Stimulated activated CD4-positive, alpha-beta T cell treated with anti-CD3 and anti-CD28 coated beads, Interleukin-12 subunit alpha, Interleukin-12 subunit beta, amount 100 ng/mL, for 24 hours (primary cell): ENCODE measurements at places on chromosomes 13 and 19.

DNA sequence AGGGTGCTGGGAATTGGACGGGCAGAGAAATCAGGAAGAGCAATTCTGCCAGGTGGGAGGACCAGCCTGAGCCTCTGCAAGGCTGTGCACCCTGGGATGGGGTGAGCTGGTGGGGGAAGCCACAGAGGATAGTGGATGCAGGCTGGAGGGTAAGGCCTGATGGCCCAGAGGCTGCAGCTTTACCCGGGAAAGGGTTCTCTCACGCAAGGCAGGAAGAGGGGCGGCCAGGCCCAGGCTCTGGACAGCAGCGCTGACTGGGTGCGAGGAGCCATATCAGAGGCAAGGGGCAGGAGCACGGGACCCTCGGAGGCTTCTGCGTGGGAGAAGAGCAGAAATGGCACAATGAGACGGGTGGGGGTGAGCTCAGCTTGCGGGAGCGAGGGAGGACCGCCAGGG is 104.6 kb downstream of the SOX1 start:
- DNase-seq = no peak

DNA sequence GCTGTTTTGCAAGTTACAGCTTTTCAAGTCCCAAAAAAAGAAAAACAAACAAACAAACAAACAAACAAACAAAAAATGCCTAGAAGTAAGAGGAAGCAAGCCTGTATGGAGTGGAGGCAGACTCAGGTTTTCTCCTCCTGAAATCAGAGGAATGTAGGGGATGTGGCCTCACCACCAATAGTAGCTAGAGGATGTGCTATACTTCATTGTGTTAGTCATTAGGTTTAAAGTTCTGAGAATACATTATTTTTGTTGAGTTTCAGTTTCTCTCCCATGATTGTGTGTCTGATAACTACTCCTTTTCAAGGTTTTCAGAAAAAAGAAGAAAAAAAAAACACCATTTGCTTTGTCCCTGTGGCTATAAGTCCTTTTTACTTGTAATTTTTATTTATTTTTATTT is 524.5 kb downstream of the GPC6 start:
- no peak for DNase-seq

- no peak for DNase-seq
Measured at GRCh38 chr13:19587635-19588300, 26.4 kb upstream of the TPTE2 start.

- DNase-seq = no peak
Measured at GRCh38 chr13:109651311-109651710, 135.1 kb downstream of the IRS2 start.

- DNase-seq = no peak
Measured at GRCh38 chr19:39014037-39014436, 18.3 kb downstream of the FBXO27 start.

GRCh38 chr13:41039746-41040145 is 20.6 kb upstream of the ELF1 start:
- DNase-seq = no peak

GRCh38 chr13:111940892-111941291 is 126.1 kb upstream of the SOX1 start:
- DNase-seq = no peak

GRCh38 chr13:100154842-100155416 is 66.0 kb downstream of the PCCA start:
- DNase-seq = no peak

- no peak for DNase-seq
Measured at GRCh38 chr19:43715776-43716175, at the start of gene IRGC. IRGC (plus strand) TSS chr19:43716076; CDS start chr19:43718559, 2,483 bp downstream.

DNA sequence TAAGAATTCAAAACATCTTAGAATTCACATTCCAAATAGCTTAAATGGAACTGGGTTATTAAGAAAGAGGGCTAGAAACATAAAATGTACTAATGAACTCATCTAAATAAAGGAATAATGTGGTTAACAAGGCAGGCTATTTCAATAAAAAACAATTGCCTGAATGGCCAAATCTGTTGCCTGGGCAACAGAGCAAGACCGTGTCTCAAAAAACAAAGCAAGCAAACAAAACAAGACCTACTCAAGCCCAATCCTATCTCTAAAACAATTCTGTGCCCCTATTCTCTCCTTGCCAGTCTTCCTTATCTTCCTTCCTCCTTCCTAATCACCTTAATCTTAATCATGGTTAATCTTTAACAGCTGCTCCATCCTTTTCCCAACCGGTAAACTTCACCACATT is 12.1 kb downstream of the IGFL1 start:
- no peak for DNase-seq

- DNase-seq = no peak
Measured at GRCh38 chr13:38900188-38900587, 90.4 kb downstream of the STOML3 start.

DNA sequence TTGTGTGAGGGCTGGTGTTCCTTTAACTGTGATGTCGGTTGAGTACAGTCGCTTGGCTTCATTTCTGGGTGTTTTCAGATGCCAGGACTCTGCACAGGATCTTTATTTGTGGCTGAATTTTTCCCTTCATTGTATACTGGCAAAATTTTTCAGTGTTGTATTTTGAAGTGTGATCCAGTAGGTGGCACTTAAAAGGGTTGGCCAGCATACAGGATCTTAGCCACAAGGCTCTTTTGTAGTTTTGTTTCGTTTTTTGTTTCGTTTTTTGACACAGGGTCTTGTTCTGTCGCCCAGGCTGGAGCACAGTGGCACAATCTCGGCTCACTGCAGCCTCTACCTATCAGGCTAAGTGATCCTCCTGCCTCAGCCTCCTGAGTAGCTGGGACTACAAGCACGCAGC is 8.7 kb downstream of the FCAR start:
- no peak for DNase-seq

DNA sequence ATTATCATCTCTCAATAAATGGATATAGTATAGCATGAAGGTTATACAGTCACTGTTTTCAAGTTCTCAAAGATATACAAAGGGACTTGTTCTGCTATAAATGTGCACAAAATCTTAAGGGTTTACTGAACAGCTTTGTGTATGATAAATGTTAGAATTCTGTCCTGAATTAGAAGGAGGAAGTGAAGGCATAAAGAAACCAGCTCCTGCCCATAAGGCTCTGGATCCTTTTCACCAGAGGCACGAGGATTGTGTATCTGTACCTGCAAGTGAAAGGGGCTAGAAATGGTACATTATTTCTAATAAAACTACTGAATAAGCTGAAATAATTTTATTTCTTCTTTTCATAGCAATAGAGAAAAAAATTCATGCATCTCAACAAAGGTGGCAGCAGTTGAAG is 32.4 kb downstream of the PHF11 start:
- DNase-seq = no peak

DNA sequence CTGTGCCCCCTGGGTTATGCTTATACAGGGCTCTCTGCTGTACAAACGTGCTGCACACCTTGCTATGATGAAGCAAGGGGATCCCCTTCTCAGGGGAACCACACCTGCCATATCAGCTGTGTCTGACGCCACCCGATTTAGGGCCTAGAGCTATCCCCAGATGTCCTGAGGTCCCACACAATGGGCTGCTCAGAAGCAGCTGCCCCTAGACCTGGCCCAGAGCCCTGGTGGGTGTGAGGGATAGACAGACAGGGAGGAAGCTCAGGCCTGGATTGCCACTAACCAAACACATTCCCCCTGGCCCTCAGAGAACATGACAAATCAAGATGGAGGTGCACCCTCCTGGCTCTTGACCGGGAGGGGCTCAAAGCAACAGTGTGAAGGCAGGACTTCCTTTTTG is 59.3 kb downstream of the TSHZ3 start:
- no peak for DNase-seq

GRCh38 chr13:48624858-48625257 is 28.9 kb upstream of the CYSLTR2 start:
- no peak for DNase-seq

DNA sequence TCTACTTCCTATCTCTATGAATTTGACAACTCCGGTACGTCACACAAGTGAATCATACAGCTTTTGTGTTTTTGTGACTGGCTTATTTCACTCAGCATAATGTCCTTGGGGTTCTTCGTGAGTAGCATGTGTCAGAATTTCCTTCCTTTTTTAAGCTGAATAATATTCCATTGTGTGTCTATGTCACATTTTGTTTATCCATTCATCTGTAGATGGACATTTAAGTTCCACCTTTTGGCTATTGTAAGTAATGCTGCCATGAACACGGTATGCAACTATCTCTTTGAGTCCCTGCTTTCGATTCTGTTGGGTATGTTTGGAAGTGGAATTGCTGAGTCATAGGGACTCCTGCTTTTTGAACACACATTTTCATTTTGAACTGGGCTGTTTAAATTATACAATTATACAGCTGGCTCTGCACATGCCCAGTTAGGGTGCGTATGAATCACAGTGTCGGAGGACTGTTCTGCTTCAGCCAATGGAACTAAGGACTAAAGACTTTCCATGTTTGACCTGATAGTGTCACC is 43.0 kb upstream of the C13orf42 start:
- DNase-seq = no peak

DNA sequence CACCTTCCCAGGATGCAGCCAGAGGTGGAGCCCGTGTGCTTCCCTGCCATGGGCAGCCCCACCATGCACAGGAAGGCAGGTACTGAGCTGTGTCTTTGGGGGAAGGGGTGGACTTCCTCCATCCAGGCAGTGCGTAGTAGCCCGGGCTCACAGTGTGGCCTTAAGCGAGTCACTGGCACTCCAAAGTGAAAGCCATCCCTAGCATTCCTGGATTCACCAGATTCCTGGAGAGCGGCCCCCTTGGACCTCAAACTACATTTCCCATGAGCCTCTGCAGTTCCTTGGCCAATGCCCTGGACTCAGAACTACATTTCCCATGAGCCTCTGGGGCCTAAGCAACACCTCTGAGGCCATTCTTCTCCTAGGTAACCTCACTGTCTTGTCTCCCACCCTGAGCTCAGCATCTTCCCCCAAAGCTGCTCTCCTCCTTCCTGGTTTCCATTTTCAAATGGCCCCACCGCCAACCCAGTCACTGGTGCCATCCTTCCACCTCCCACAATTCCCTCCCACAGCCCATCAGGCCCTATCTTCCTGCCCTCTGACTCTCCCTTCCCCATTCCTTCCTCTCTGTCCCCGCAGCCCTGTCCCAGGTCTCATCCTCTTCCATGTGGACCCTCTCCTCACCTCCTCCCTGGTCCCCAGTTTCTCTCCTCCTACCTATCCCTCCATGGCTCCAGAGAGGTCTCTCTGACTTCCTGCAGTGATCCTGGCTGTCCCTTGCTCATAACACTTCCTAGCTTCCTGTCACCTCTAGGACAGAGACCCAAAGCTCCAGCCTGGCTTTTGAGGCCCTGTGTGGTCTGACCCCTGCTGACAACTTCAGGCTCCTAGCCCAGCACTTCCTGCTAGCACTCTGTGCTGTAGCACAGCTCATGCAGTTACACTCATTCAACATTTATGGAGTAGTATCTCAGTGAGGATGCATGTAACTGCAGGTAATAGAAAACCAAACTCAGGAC is at the start of gene C19orf81:
Gene C19orf81 (plus strand): TSS at position 13 of the 959 bp plus-strand sequence. CDS start 0 bp downstream, at position 13.
- no peak for DNase-seq

GRCh38 chr13:48189171-48189570 is 43.8 kb upstream of the ITM2B start:
- DNase-seq = no peak

- DNase-seq = no peak
Measured at GRCh38 chr13:42867232-42867631, 85.8 kb downstream of the FAM216B start.

DNA sequence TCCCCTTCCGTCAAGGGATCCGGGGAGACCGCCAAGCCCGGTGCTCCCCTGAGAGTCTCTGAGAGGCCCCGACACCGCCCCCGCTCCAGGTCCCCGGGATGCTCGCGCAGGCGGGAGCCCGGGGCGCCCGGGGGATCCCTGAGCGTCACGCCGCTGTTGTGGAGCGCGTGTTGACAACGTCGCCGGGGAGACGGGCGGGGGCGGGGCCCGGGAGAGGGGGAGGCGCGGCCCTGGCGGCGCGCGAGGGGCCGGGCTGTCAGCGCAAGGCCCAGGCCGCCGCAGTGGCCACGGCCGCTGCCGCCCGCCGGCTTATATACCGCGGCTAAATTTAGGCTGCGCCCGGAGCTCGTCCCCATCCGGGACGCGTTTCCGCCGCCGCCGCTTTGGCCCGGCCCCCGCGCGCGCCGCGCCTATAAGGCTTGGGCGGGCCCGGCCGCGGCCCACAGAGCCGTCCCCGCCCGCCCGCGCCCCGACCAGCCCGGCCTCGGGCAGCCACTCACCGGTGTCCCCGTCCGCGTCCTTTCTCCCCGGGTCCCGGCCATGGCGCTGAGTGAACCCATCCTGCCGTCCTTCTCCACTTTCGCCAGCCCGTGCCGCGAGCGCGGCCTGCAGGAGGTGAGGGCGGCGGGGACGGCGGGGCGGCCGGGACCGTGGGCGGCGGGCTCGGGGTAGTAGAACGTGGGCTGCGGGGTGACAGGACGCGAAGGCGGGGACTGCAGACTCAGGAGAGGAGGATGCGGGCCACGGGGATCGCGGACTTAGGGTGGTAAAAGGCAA is at the start of gene KLF2:
Gene KLF2 (plus strand): TSS at position 443 of the 777 bp plus-strand sequence. CDS start 98 bp downstream, at position 541.
- peak; percentile 69 for DNase-seq

DNA sequence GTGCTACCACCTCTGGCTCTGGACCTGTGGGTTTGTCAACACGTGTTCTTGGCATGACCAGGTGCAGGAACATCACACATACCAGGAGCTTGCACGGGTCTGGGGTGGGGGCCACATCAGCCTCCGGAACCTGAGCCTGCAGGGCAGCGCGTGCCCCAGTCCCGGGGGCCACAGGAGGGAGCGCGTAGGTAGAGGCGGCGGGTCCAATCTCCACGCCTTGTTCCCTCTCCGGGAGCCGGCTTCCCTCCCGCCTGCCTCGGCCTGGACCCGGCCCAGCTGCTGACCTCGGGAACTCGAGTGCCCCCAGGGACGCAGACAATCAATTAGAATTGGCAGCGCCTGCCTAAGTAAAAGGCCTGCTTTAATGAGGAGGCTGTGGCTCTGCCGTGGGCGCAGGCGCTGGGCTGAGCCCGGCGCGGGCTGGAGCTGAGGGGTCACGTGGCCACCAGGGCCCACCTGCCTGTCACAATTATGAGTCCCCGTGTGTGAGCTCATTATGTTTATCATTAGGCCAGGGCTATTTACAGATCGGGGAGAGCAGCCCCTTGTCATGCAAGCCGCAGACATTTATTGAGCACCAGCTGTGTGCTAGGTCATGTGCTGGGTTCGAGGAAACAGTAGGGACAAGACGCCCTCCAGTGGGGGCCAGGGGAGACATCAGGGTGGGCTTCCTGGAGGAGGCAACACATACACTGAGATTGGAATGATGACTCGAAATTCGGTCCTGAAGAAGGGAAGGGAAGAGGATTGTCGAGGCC is 32.2 kb upstream of the TNFAIP8L1 start:
- DNase-seq = no peak

- DNase-seq = peak; percentile 2
Measured at GRCh38 chr19:56566904-56567273, 379 bp upstream of the ZNF470 start.
